Fibroblast of skin of right biceps (primary cell): ENCODE measurements at places on chromosomes 5 and 9.

- DNase-seq = no peak
These were observed 11.2 kb downstream of the MRPS27 start for GRCh38 chr5:72308853-72309191.

DNA sequence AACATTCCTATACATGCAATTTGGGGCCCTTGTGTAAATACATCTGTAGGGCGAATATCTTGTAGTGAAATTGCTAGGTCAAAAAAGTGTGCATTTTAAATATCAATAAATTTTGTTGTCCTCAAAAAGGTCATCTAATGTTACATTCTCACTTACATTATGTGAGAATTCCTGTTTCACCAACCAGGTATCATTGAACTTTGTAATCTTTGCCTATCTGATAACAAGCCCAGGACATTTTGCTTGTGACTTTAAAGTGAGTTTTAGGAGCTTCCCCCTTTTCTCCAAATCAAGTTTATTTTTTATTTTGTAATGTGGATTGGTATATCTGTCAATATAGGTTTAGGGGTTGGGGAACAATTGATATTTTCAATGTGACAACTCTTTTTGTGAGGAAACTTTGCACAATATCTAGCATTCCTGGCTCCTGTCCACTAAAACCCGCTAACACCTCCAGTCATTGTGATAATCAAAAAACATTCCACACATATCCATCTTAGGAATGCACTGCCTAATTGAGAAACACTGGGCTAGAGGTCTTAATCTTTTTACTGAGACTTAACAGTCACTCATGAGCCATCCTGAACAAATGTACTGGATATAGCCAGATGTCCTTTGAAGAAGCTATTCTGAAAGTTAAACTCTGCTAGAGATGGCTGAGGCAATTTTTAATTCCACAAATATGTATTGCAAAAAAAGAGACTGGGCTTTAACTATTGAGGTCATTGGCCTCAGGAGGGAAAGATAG, 72.5 kb upstream of the SLC1A1 start:
- DNase-seq = peak; percentile 47

- no peak for DNase-seq
These were observed 37.2 kb downstream of the ENC1 start for GRCh38 chr5:74603376-74603775.

- DNase-seq = no peak
These were observed 11.6 kb upstream of the RETREG1 start for GRCh38 chr5:16628376-16628775.

DNA sequence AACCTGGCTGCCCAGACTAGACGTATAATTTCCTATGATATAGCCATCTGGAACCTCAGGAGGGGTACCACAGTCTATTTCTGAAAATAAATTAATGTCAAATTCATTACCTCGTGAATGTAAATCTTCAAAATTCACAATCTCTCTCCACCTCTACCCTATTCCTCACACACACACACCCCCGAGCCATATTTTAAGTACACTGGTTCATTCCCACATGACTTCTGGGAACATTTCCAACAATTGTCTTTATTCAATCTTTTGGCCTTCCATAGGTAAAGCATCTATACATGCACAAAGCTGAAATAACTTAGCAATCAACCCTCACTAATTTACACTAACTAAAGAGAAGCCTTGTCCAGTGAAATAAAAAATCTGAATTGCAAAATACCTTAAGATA, 32.7 kb downstream of the SUSD1 start:
- no peak for DNase-seq

DNA sequence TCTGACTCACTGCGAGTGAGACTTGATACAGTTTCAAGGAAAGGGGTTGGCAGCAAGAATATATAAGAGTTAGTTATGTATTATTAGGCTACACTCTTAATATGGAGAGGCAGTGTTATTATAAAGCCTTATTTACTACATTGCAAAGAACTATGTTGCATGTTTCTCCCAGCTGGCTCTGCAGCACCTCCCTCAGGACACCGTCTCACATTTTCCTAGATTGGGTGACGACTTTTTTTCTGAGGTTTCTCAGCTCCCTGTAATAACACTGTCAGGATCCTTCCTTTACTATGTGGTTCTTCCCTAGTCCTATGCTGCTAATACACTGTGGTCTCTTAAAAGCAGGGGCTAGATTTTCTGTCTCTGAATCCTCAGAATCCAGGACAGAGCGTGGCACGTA, 153.7 kb downstream of the INSYN2B start:
- no peak for DNase-seq

DNA sequence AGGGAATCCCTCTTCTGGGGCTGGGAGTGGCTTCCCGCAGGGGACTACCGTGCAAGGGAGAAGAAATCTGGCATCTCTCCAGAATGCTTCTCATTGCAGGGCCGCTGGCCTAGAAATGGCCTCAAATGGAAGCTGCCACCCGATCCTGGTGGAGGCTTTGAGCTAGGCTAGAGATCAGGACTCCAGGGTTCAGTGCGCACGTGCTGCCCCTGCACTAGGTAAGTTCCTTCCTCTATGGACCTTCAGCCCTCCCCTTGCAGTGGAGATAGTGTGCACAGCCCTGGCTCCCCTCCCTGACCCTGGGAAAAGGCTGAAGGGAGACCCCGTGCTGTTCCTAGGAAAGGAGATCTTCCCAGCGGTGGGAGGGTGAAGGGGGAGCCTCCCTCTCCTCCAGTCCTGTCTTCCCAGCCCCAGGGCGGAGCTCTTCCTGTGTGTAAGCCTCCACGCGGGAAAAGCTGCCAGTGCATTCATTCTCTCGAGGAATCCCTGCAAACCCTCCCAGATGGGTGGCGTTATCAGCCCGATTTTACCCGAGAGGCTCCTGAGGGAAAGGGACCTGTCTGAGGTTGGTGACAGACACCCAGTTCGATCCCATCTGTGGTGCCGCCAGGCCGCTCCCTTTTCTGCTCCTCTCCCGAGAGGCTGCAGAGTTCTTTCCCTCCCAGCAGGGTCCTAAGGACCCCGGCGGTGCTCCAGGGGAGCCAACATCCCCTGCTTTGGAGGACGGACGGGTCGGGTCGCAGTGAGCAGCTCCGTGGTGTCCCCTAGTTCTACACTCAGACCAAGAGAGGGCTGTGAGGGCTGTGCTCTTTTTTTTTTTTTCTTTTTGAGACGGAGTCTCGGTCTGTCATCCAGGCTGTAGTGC, 1.4 kb upstream of the CERCAM start:
- DNase-seq = peak; percentile 34

DNA sequence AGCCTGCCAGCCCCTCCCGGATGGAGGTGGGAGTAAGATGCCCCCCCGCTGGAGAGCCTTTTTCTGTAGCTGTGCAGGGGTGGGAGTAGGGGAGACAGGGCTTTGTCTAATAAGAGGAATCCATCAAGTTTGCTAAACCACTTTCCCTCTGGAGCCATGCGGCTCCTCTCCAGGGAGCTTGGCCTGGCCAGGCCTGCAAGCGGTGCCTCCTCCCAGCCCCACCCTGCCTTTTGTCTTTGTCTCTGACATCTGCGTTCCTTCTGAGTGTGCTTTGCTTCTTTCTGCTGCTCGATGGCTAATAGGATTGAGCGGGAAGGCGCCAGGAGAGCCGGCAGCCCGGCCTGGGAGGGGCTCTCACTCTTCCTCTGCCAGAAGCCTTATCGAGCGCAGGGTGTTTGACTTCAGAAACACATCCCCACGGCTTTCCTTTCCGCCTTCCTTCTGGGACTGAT, 26.7 kb upstream of the FCN1 start:
- no peak for DNase-seq

GRCh38 chr5:53453898-53454718, 26.3 kb upstream of the FST start:
- DNase-seq = no peak

DNA sequence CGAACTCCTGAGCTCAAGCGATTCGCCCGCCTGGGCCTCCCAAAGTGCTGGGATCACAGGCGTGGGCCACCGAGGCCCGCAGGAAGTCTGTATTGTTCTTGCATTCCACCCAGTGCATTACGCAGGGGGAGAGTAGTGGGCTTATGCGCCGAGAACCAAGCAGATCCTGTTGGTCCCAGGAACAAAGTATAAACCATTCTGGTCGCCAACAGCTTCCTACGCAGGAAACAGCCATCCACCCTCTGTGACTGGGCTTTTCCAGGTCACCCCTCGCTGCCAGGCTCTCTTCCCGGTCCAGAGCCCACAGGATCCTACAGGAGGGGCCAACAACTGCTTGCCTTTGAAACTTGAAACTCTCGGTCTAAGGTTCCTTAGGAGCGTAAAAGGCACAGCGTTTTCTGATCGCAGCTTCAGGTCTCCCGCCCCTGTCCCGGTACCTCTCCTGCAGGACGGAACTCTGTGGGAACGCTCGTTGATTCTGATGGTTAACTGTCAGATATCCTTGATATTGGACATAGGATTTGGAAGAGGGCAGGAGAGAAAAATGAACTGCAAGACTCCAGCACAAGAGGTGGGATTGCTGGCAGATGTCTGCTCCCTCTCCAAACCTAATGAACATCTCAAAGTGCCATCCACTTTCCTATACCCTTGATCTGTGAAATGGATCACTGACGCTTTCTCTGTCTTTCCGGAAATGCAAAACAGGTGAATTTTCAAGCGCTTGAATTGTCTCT, 4.2 kb upstream of the ANXA2R start:
- DNase-seq = no peak

DNA sequence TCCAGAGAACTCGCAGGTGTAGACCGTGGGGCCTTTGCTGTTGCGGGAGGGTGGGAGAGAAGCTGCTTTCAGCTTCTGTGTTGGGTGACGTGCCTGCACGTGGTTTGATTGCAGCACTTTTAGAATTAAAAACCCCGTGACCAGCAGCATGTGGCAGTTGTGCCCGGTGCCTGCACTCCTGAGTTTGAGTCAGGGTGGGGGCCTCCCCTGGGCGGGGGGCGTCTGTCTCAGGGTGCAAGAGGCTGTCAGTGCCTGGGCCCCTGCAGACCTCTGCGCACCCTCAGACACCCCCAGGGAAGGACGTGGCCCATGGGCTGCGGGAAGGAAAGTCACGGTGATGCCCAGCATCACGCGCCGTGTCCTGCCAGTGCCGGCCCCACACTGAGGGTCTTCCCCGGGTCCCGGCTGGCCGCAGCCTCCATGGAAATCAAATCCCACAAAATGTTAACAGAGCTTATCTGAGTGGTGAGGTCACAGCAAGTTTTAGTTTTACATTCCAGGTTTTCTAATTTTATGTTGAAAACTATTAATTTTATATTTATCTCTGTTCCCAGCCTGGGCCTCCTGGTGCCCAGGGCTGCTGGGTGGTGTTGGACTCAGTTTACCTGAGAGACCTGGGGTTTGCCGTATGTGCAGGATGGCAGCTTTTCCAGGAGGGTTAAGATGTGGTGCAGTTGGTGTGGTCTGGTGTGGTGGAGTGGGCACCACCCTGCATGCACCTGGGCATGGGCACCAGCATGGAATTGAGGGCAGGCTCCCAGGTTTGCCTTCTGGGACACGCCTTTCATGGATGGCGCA, 33.3 kb downstream of the AHRR start:
- DNase-seq = no peak

DNA sequence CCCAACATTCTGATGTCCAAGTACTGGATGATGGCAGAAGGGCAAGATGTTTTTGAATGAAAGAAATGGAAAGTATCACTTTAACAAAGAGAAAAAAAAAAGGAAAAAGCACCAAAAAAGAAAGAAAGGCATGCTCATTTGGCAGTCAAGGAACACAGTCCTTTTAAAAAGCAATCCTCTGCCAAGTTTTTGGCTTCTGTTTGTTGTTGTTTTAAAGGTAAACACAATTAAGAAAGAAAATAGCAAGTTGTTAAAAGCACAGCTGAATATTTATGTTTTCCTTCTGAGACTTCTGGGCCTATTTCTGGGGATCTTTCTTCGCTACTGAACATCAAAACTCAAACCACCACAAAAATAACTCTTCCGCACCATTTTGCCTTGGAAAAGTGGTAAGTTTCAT, 162.1 kb downstream of the TRPM3 start:
- no peak for DNase-seq
